ENCODE measurements at places on chromosomes 16 and 17. TPM values are rescaled to one million over a fixed set of nuclear protein-coding genes. Genes with fewer than 3 reads are reported as not detected.

GRCh38 chr17:7406235-7406825 is 1.3 kb upstream of the NLGN2 start:
- no peak for DNase-seq

Gene TGFB1I1
- 15.5 TPM for total RNA-seq

- DNase-seq: no peak
Measured at GRCh38 chr16:50956637-50957036, 194.4 kb downstream of the SALL1 start.

Gene TMEM88
- 8.9 TPM for total RNA-seq

DNA sequence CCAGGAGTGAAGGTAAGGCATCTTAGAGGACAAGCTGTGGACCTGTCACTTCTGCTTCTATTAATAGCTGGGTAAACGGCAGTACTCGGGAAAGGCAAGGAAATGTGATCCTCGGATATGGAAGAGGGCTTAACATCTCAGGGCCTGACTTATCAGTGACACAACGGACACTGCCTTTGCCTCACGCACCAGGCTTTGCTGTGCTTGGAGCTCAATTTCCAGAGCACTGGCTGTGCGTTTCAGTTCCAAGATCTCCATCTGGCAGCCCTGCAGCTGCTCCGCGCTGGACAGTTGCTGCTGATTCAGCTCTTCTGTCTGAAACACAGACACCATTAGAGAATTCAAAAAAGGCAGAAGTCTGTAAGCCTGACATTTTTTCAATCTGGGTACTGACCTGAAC is 3.5 kb downstream of the KRT40 start:
- no peak for DNase-seq

- no peak for DNase-seq
Measured at GRCh38 chr16:56630134-56630533, 2.3 kb upstream of the MT1M start.

DNA sequence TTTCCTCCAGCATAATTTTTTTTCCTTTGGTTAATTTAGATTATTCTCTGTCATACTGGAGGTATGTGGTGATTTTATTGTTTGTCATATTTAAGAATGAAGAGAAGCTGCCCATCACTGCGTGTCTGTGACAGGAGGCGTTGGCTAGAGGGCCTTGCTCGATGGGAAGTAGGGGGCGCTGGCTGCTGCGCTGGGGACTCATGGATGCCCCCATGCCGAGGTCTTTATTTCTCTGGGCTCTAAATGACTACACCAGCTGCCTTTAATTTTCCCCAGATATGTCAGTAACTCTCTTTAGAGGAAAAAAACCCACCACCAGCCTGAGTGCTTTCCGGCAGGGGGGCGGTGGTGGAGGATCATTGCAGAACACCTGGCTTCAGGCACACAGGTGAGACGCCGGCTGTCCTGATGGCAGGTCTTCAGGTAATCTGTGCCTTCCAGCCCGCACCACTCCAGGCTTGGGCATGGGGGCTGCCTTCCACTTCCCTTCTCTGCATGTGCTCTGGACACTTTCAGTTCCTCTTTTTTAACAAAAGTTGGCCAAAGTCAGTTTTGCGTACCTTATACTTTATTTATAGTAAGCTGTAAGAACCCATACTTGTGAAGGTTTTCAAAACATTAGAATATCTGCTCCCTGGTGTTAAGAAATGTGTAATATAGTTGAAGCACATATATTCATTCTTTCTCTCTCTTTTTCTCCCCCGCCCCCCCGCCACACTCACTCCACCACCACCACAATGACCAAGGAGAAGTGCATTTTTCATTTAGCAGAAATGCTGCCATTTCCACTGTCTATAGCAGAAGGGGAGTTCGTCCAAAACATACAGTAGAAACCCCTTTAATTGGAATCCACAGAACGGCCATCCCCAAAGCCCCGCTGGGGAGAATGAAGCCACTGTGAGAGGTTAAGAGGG is 192.7 kb downstream of the RPTOR start:
- no peak for DNase-seq
